ENCODE measurements at places on chromosomes 16 and 17.

DNA sequence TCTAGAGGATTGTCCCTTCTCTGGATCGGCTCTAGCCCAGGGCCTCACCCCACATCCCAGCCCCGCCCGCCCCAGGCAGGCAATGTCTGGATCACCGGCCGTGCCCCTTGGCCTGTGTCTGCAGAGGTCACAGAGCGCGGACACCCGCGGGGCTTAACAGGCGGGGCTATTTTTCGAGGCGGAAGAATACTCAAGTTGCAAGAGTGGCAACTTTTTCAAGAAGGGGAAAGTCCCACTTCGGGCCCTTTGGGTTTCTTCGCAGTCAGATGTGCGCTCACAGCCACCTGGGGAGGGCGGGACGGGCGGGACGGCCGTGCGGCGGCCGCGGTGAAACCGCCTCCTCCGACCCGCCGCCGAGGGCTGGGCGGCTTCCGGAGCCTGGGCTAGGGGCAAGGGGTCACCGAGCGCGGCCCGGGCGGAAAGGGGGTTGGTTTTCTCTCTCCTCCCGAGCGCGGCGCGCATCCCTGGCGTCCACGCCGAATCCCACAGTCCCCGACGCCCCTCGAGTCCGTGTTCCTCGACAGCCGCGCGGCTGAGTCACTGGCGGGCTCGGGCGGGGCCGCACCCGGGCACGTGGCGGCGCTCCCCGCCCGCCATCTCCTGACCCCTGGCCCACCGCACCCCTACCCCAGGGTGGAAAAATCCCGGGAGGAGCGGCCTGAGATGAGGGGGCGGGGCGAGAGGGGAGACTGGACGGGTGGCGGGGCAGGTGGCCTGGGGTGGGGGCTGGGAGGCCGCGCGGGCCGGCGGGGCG lies 1.2 kb upstream of the PFN1 start:
- peak; percentile 95 for DNase-seq

DNA sequence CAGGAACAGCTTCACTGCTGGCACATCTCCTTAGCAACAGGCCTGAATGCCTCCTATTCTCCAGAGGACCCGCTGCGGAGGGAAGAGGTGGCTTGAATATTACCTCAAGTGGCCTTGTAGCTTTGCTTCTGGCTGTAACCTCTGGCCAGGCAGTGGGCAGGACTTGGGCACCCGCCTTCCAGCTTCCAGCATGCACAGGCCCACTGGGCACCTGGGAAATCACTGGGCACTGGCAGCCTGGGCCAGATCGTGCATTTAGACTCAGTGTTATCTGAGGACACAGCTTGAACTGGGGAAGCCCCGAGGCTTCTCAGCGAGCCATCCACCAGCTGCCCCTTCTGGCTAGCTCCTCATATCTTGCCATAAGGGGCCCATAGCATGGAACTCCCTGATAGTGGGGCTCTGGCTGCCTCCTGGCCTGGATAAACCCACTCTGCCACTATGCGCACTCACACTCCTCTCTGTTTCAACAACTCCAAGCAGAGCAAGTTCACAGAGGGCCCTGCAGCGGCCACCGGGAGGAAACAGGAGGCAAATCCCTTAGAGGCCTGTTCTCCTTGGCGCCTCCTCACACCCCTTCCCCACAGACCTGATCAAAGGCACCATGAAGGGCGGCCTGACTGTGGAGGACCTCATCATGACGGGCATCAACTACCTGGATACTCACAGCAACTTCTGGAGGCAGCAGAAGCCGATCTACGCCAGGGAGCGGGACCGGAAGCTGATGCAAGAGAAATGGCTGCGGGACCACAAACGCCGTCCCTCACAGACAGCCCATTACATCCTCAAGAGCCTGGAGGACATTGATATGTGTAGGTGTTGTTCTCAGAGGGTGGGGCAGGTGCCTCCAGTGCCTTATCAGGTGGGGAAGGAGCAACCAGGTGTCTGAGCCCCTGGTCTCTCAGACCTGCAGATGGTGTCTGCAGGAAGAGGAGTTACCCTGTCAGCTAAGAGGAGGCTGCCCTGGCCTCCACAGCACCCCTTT lies 7.8 kb downstream of the ODAD4 start:
- no peak for DNase-seq

GRCh38 chr16:83176802-83177201 lies 550.0 kb downstream of the CDH13 start:
- no peak for DNase-seq

DNA sequence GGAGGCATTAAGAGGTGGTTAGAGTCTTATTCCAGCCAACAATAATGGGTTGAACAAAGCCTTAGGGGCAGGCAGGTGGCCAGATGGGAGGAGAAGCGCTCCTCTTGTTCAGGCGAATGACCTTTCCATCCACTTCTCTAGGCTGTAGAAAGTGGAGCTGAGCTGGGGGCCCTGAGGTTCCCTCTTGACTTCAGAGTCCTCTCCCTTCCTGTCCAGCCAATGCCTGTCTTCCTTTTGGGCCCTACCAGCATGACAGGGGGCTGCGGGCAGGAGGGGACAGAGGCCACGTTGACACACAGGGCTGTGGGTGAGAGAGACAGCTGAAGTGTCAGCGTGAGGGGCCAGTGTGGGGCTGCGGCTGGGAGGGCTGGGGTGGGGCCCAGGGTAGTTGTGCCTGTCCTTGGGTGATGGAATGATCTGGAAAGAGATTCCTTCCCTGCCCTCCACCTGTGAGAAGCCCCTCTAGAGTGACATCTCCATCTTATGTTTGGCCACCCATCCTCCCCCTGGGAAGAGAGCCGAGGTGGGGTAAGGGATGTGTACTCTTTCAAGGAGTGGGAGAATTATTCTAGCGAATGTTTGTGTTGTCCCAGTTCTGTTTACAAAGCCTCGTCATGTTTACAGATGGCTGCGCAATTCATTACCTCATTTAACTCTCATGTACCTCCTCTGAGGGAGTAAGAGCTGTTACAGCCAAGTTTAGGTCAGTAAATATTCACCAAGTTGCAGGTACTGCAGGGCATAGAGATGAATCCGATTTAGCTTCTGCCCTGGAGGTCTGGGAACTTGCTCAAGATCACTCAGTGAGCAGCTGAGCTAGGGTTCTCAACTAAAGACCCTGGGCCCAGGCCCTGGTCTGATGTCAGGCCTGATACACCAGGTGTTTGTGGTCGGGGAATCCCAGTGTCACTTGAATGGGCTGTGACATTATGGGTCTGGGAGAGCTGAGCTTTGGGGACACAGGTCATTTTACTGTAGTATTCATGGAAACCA lies 3.3 kb downstream of the ERBB2 start:
- no peak for DNase-seq

- DNase-seq: peak; percentile 35
These were observed 14.5 kb downstream of the CD300LB start for GRCh38 chr17:74516561-74517328.

DNA sequence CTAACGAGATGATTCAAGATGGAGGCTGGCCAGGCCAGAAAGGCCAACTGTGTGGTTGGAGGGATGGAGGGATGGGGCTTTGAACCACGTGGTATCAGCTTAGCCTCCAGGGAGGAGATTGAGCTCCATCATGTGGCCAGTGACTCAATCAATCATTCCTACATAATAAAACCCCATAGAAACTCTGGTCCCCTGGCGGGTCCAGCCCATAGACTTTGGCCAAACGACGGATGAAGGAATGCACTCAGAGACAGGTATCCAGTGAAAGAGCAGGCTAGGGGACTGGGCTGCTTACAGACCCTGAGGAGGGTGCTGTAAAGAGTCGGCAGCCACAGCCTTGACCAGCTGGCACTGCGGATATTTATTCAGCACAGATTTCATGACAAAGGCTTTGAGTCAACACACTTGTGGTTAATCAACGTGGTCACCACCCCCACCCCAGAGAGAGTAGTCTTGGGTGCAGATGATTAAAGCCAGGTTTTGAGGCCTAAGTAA lies 308.7 kb upstream of the TNRC6C start:
- no peak for DNase-seq

DNA sequence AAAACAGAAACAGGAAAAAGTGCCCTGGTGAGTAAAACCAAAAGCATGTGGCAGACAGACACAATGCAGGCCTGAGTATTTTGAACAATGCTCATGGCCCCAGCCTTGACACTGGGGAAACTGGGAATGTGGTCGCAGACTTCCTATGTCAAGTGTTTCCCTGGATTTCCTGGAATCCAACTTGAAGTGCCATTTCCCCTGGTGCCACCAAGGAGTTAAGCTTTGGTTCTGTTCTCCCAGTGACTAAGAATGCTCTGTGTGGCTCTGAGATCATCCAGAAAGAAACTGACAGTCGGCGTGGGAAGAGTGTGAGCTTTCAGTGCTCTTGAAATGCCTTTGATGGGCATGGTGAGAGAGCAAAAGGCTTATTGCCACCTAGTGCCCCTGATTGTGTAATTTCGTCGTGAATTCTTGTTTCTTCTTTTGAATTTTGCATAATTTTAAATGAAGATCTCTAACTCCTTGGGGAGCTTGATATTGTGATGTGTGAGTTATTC lies 96.0 kb downstream of the YPEL2 start:
- DNase-seq: peak; percentile 98

DNA sequence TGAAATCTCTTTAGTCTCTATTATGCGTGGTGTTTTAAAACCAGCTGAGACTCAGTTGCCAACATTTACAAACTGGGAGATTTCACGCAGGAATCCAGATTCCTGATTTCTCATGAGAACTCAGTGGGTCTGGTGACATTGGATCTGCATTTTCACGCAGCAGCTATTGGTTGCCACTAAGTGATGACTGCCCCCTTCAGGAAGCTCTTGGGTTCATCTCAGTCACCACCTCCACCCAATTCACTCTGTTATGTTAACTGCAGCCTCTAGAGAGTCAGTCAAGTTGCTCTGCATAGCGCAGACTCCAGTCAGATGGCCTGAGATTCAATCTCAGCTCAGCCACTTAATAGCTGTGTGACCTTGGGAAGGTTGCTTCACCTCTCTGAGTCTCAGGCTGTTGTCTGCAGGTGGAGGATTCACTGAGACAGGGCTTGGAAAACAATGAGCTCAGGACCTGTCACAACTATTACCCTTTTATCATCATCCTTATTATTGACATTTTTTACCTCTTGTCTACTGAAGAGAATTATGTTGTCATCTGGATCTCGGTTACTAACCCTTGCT lies 6.4 kb downstream of the SHISA9 start:
- peak; percentile 5 for DNase-seq

DNA sequence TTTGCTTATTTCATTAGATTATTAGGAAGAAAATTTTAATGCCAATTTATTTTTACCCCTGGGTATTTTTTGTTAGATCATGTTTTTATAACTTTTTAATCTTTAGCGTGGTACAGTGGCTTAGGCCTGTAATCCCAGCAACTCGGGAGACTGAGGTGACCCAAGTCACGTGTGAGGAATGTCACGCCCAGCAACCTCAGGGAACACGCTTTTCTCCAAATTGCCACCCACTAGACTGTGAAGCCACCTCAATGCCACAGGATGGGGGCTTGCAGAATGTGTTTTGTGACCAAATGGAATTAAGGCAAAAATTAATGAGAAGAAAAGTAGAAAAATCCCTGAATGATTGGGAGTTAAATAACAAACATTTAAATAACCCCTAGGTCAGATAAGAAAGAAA lies 141.8 kb downstream of the LAT start:
- no peak for DNase-seq

DNA sequence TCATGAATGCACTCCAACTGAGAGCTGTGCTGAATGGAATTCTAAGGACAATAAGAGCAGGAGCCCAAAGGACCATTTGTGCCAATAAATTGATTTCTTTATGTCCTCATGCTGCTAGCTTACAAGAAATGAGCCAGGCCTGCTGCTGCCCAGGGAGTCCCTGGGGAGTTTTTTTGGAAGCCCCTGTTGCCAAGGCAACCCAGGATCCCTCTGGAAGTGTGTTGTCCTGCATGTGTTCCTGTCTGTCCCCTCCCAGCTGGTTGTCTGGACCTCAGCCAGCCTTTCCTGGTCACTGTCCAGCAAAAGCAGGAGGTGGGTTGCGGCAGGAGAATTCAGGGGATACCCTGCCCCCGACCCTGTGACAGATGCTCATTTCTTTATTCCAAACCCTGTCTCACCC lies 51.0 kb upstream of the GPRC5B start:
- no peak for DNase-seq

DNA sequence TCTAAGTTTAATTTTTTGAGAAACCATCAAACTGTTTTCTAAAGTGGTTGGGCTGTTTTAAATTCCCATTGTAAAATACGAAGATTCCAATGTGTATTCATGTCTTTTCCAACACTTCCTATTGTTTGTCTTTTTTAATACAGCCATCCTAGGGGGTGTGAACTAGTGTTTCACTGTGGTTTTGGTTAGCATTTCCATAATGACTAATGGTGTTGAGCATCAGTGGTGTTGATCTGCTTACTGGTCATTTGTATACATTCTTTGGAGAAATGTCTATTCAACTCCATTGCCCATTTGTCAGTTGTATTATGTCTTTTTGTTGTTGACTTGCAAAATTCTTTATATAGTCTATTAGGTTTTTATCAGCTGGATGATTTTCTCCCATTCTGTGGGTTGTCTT lies 239.2 kb upstream of the AXIN2 start:
- no peak for DNase-seq

DNA sequence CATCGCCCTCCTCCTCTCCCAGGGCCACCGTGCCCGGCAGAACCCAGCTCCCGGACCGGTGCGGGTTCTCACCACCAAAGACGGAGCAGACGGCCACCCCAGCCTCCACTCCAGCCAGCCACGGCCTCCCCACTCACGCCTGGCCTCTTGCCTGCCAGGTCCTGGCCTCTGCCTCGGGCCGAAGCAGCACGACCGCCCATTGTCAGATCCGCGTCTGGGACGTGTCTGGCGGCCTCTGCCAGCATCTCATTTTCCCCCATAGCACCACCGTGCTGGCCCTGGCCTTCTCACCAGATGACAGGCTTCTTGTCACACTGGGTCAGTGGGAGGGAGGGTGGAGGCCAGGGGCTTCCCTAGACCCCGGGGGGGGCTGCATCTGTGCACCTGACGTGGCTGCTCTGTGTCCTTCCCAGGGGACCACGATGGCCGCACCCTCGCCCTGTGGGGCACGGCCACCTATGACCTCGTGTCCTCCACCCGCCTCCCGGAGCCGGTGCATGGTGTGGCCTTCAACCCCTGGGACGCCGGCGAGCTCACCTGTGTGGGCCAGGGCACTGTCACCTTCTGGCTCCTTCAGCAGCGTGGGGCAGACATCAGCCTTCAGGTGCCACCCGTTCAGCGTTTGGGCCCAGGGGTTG lies 6.6 kb upstream of the RHOT2 start:
- DNase-seq: no peak

DNA sequence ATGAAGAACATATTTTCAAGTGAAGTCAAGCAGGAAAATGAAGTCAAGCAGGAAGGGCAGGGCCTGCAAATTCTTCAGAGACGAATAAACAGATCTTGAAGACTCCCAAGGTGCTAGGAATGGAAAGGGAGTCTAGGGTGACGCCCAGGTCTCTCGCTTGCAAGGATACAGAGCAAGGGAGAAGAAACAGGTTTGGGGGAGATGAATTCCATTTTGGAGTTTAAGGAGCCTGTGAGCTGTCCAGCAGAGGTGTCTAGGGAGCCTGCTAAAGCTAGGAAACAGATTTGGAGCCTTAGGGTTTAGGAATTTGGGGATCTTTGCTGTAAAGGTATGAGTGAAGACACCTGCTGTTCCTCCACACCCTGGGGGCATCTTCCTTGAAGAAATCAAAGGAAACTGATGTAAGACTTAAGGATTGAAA lies 2.0 kb upstream of the UNKL start:
- no peak for DNase-seq

- no peak for DNase-seq
These were observed 1.5 kb upstream of the CARD14 start for GRCh38 chr17:80168371-80168770.
